ENCODE measurements at places on chromosomes 3 and 15.

DNA sequence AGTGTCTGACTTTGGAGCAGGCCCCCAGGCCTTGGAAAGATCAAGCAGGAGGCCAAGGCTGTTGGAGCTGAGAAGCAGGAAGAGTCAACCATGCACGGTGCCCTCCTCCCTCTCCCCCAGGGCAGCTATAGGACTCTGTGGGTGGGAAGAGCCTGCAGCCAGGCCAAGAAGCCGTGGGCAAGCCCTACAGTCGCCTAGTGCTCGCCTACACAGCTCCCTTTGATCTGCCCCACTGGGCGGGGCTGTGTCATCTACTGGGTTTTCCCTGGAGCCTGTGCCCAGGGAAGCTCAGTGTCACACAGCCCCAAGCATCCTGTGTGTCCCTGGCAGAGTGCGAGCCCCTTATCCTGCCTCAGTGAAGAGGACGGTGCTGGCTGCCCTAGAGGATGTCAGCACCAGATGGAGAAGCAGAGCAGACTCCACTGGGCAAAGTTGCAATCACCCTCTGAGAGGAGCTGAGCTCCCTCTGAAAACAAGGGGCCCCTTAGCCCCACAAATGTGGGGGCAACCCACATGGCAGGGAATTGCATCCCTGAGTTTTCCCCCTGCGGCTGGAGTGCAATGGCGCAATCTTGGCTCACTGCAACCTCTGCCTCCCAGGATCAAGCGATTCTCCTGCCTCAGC lies 72.2 kb downstream of the KLF13 start:
- DNase-seq = no peak

DNA sequence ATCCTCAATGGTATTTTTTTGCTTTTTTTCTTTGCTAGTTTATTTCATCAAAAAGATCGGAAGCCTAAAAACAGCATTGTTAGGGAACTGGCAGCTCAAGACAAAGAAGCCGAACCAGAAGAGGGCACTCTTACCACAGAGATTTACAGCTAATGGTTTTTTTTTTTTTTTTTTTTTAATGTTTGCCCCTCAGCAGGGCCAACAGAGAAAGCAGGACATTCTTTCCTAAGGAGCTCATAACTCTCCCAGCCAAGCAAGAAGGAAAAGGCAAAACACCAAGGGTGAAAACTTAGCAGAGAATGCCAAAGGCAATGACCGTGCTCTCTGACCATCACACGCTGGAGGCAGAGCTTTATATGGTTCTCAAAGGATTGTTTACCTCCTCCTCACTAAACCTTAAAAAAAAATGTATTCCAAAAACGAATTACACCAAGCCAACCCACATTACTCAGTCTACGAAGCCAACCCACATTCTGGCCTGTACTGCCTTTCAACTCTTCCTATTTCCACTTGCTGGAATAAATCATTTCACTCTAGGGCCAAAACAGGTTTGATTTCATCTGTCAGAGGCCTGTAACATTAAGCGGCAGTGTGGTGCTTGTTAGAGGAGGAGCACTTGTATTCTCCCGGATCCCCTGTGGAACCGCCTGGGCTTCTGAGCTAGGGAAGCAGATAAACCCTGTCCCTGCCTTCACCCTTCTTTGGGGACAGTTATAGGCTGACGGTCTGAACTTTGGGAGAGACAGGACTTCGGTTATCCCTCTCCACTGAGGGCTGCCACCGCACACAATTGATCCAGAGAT lies 35.6 kb upstream of the GYG1 start:
- no peak for DNase-seq

- DNase-seq = no peak
Measured at GRCh38 chr3:42898896-42899675, 6.9 kb upstream of the ZNF662 start.

GRCh38 chr3:45606991-45607712 lies 12.6 kb downstream of the LIMD1 start:
- no peak for DNase-seq

GRCh38 chr3:45473841-45474240 lies 85.5 kb downstream of the LARS2 start:
- no peak for DNase-seq

GRCh38 chr15:48603123-48603500 lies 42.4 kb downstream of the FBN1 start:
- no peak for DNase-seq

DNA sequence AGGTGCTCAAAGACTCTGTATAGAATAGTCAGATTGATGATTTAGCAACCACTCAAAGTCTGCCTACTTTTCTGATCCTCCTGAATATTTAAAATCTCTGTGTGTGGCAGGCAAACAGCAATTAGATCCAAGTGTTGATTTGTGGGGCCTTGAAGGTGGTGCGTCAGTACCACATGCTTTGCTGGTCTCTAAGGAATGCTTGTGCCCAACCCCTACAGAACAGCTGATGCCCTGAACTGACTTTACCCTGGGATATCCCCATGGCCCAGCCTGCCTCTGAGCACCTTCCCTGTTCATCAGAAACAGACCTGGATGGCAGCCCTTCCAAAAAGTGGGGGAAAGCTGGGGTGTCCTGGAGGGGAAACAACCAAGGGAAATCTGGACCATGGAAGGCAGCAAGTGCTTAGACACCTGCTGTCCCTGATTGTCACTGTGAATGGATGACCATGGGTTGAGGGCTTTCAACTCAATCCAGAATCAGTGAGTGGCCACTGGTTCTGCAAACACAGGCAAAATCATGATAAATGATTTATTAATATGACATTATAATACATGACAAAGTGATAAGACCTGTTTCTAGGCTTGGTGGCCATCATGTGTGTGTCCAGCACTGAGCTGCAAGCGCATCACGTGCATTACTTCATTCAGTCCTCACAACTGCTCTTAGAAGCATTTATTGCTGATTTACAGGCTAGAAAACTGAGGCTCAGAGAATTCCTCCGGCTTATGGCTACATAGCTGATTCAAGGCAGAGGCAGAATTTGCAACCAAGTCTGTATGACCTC lies 76.1 kb upstream of the TPM1 start:
- DNase-seq = no peak

DNA sequence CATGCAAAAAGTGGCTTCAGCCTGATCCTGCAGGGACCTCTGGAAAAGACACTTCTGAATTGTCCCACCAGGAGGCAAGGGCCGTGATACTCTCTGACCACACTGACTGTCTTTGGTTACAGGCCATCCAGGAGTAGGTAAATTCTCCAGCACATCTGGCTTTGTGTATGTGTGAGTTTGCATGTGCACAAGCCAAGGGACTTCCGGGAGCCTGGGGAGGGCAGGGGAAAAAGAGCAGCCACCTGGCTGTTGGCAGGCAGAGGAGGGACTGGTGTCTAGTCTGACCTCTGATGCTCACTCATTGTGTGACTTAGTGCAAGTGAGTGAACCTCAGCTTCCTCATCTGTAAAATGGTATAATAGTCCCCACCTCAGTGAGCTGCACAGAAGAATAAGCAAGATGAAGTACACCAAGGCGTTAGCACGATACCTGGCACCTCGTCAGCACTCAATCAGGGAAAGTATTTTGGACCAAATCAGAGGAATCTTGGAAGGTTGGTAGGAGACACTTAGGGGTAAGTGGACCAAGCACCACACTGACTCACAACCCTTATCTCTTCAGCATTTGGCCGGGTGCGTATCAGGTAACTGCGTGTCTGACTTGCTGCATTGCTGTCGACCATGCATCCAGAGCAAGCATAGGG lies 19.1 kb downstream of the KLHL6 start:
- no peak for DNase-seq

DNA sequence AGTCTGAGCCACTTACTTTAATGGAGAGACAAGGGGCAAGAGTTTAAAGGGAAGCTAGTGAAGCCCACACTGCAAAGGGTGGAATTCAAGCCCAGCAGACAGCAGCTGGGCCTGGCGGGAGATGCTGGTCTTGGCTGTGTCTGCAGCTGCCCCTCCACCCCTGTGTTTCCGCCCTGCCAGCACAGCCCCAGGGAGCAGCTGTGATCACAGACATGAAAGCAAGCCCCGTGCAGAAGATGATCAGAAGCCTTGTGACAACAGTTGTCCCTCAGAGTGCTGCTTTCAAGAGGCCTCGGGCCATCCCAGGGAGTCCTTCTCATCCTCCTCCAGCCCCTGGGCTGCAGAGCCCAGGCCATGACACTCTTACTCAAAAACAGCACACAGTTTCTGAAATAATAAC lies 24.1 kb upstream of the SLC6A1 start:
- DNase-seq = peak; percentile 59

GRCh38 chr3:45109771-45110508 lies 36.2 kb downstream of the CDCP1 start:
- no peak for DNase-seq

GRCh38 chr3:11919390-11919789 lies 72.7 kb upstream of the TAMM41 start:
- peak; percentile 63 for DNase-seq

DNA sequence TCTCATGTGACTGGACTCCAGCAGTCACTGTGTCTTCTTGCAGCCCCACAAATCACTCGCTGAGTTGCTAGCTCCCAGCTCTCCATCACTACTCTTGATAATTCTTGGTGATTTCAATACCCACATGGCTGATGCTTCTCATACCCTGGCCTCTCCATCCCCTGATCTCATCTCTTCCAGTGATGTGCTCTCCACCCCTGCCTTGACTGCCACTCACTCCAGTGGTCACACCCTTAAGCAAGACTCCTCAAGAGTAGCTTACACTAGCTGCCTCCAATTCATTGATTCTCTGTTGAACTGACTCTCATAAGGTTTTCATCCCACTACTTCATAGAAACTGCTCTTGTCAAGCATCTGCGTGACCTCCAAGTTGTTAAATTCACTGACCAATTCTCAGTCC lies 837 bp downstream of the GRK7 start:
- no peak for DNase-seq

- no peak for DNase-seq
Measured at GRCh38 chr3:106797461-106797860, 579.8 kb upstream of the CCDC54 start.

DNA sequence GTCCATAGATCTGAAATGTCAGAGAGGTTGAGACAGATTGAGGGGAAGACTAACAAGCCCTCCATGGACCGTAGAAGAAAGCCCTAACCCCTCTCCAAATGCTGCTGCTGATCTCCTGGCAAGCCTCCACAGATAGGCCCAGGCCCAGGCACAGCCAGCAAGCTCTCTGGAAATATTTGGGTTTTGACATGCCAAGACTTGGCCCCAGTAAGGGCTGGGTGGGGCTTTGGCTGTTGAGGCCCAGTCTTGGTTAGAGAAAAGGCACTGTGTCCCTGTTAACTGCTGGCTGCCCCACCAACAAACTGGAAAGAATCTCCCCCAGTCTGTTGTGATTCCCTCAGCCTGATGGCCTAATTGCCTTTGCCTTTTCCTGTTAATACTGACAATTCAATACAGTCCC lies 208.8 kb upstream of the CTDSPL start:
- DNase-seq = no peak

DNA sequence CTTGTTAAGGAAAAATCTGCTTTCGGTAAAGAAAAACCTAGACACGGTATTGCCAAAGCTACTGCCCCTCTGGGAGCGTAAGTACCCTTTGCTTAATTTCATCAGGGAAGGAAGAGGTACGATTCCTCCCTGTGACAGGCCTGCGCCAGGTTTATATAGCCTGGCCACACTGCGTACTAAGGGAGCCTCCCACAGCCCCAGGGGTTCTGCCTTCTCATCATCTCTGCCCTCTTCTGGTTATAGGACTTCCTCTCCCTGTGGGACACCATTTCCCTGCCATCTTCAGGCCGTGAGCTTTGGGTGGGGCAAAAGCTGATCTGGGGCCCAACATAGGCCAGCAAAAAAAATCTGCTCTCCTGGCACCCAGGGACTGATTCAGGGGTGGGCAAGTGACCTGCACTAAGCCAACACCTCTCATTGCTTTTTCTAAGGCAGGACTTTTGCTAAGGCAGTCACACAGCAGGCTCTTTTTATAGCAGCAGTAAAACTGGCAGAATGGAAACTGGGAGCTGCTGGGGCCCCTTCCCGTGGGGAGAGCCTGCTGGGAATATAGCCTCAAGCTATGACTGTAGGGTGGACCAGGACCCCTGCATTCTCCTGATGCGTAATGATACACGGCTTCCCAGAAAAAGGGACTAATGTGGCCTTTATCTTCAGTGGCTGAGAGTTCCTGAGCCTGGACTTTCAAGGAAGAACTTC lies 76.2 kb downstream of the PRICKLE2 start:
- no peak for DNase-seq

DNA sequence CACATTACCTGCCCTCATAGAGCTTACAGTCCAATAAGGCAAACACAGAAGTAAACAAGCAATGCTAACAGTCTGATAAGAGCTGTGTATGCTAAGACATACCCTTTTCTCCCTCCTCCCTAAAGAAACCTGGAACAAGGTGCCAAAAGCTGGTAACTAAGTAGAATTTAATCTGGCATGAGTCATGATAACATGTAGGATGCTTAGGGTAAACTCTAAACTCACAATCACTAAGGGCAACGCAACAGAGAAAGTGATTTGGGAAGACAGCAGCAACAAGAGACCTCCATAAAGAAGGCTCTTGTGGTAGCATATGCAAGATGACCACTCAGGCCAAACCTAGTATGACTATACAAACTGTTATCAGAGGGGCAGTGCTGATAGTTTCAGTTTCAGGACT lies 55.5 kb downstream of the MYO1E start:
- no peak for DNase-seq

DNA sequence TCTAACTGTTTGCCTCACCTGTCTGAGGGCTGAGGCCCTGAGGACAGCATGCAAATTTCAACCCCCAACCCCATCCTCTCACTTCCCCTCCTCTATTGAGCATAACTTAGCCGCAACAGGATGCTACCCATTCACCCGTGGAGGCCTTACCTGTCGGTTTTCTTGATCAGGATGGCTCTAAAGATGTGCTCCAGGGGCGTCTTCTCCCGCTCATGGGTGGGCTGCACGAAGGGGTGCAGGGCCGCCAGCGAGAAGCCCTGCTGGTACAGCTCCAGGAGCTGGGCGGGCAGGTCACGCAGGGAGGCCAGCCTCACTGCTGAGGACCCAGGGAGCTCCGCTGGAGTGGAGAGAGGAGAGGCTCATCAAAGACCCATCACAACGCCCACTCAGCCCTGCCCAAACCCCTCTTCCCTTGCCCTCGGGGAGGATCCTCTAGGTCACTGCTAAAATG lies 79.8 kb downstream of the RFTN1 start:
- no peak for DNase-seq

GRCh38 chr3:193665370-193665989 lies 72.5 kb downstream of the OPA1 start:
- no peak for DNase-seq
